ENCODE measurements at places on chromosomes 1 and 21. TPM values are rescaled to one million over a fixed set of nuclear protein-coding genes. Genes with fewer than 3 reads are reported as not detected.

DNA sequence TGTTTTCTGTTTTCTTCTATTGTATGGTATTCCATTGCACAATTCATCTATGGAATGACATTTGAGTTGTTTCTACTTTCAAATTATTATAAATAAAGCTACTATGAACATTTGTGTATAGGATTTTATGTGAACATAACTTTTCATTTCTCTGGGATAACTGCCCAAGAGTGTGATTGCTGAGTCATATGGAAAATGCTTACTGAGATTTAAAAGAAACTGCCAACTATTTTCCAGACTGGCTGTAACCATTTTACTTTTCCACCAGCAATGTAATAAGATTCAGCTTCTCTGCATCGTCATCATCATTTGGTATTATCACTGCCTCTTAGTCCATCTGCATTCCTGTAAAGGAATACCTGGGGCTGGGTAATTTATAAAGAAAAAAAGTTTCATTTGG is 779.6 kb upstream of the PRMT6 start:
- no peak overlapping the region for H3K4me3 ChIP-seq
- H3K36me3 ChIP-seq = no peaks in the 10 kb centered on the region
- no peak for DNase-seq
- H3K27ac ChIP-seq = no peak overlapping the region
- no peaks in the 10 kb centered on the region for H3K4me1 ChIP-seq

Gene ZNF593
- 41.0 TPM for total RNA-seq

- H3K36me3 ChIP-seq = peaks cover 6% of the 10 kb centered on the region
- H3K27ac ChIP-seq = no peak overlapping the region
- no peaks in the 10 kb centered on the region for H3K4me1 ChIP-seq
- H3K27me3 ChIP-seq = no peaks in the 10 kb centered on the region
- no peak overlapping the region for H3K4me3 ChIP-seq
These were observed 107.8 kb downstream of the LYST start for GRCh38 chr1:235758931-235759330.

GRCh38 chr1:195618287-195618686 is 990.0 kb downstream of the KCNT2 start:
- DNase-seq = no peak
- no peak overlapping the region for H3K4me3 ChIP-seq
- no peak overlapping the region for H3K27ac ChIP-seq
- H3K36me3 ChIP-seq = no peaks in the 10 kb centered on the region
- no peaks in the 10 kb centered on the region for H3K27me3 ChIP-seq
- H3K4me1 ChIP-seq = no peaks in the 10 kb centered on the region

Gene C1orf167
- not detected for total RNA-seq

DNA sequence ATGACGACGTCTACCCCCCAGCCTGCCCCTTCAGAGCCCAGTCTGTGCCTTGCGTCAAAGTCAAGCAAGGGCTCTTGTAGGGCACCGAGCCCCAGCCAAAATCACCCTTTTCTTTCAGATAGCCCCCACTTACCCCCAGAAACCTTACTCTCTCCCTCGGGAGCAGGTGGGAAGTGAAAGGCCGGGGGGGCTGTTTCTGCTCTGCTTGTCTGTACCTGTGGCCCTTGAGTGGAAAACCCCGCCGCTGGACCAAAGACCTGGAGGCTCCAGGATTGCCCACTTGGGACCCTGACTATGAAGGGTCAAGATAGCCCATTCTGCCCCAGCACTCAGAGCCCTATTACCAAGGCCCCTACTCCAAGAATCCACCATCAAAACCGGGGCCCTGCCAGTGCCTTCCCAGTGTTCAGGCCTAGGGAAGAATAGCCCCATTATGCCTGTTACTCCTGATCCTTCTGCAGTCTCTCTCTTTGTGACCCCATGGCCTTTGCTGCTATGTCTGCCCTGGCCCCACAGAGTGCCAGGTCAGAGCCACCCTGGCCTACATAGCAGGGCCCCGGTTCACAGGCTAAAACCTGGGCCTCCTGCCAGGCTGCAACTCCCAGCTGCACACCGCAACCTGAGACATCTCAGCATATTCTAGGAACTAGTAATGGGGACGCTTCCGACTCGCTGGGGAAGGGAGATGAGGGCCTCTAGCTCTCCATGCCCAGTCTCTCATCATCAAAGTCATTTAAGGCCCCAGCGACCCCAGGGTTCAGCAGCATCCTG is 22.2 kb upstream of the HPDL start:
- peaks cover 14% of the 10 kb centered on the region for H3K4me1 ChIP-seq
- peak overlapping the region; percentile 51 for H3K27ac ChIP-seq
- no peak overlapping the region for H3K4me3 ChIP-seq
- no peaks in the 10 kb centered on the region for H3K36me3 ChIP-seq

Gene RASSF5
- total RNA-seq = 0.60 TPM

- no peak overlapping the region for H3K27ac ChIP-seq
- no peaks in the 10 kb centered on the region for H3K27me3 ChIP-seq
- H3K36me3 ChIP-seq = no peaks in the 10 kb centered on the region
These were observed 171.7 kb downstream of the NFIA start for GRCh38 chr1:61253912-61254633.

- no peak for DNase-seq
- H3K27ac ChIP-seq = peak overlapping the region; percentile 92
- no peaks in the 10 kb centered on the region for H3K27me3 ChIP-seq
- no peaks in the 10 kb centered on the region for H3K36me3 ChIP-seq
- peaks cover 89% of the 10 kb centered on the region for H3K4me1 ChIP-seq
- H3K4me3 ChIP-seq = no peak overlapping the region
These were observed 14.0 kb downstream of the BCAR3 start for GRCh38 chr1:93667642-93668041.

DNA sequence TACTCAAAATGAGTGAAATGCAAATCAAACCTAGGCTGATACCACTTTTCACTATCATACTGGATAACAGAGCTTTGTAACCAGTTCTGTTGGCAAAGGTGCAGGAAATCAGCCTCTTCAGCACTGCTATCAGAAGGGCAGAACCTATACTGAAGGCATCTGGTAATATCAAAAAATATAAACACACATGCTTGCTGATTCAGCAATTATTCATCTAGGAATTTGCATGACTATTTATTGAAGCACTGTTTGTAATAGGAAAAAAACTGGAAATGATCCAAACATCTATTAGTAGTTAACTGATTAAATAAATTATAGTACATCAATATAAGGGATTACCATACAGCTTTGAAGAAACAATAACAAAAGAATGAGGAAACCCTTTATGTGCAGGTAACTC is 21.4 kb downstream of the ARHGAP29 start:
- no peak overlapping the region for H3K4me3 ChIP-seq
- DNase-seq = peak; percentile 45
- H3K36me3 ChIP-seq = peaks cover 18% of the 10 kb centered on the region
- no peaks in the 10 kb centered on the region for H3K27me3 ChIP-seq
